ENCODE measurements at places on chromosomes 3 and 15.

- DNase-seq: no peak
Measured at GRCh38 chr15:70195171-70195570, 97.5 kb upstream of the TLE3 start.

GRCh38 chr3:172467170-172467824, 19.0 kb upstream of the GHSR start:
- no peak for DNase-seq

GRCh38 chr15:40498891-40499290, 28.1 kb downstream of the CHST14 start:
- no peak for DNase-seq

- DNase-seq: no peak
Measured at GRCh38 chr3:156416846-156417558, 137.9 kb downstream of the SSR3 start.

GRCh38 chr3:101758224-101758623, 20.8 kb upstream of the NXPE3 start:
- no peak for DNase-seq

GRCh38 chr3:30462721-30463470, 143.5 kb upstream of the TGFBR2 start:
- DNase-seq: no peak

GRCh38 chr3:194682694-194683310, 2.9 kb upstream of the FAM43A start:
- peak; percentile 33 for DNase-seq

GRCh38 chr3:184584464-184584891, 22.9 kb downstream of the EPHB3 start:
- no peak for DNase-seq

DNA sequence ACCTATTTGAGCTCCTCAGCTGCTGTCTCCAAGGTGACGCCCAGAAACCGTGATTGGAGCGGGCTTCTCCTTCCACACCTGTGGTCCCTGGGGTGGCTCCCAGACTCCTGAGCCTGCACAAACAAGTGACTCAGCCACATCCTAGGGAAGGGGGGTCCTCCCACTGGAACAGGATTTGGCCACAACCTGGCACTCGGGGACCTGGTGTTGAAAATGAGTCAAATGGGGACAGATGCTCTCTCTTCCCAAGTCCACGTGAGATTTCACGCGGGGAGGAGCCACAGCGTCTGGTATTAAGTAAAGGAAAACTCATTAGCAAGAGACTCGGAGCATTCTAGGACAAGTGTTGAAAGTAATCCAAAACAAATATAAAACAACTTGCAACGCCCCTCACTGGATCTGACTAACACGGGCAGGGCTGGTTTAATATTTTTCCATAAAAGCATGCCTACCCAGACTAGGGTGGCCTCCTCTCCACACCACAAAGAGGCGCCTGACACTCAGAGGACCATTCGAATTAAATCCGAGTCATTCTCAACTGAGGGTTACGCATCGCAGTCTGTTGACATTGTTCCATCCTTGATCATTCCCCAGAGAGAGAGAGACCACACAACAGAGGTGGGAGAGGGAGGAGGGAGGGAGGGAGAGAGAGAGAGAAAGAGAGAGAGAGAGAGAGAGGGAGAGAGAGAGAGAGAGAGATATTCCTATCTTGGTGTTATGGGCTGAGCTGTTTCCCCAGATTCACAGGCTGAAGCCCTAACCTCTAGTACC, 74.4 kb downstream of the MGLL start:
- DNase-seq: no peak

GRCh38 chr3:122793568-122794416, at the start of gene HSPBAP1:
Gene HSPBAP1 (minus strand): TSS chr3:122793831. CDS start chr3:122793680, 151 bp downstream.
- no peak for DNase-seq

GRCh38 chr3:145017959-145018358, 1046.3 kb downstream of the DIPK2A start:
- no peak for DNase-seq

- DNase-seq: no peak
Measured at GRCh38 chr3:157520485-157521150, 17.4 kb upstream of the VEPH1 start.

GRCh38 chr3:111069974-111070771, 1.4 kb upstream of the NECTIN3 start:
- no peak for DNase-seq

GRCh38 chr3:12253516-12254343, 35.1 kb upstream of the PPARG start:
- DNase-seq: no peak

- no peak for DNase-seq
Measured at GRCh38 chr3:177096615-177097014, 100.7 kb downstream of the TBL1XR1 start.

- peak; percentile 45 for DNase-seq
Measured at GRCh38 chr3:126528800-126529541, 5.0 kb downstream of the CHST13 start.

GRCh38 chr3:123449102-123449996, 459 bp upstream of the ADCY5 start:
- DNase-seq: no peak

DNA sequence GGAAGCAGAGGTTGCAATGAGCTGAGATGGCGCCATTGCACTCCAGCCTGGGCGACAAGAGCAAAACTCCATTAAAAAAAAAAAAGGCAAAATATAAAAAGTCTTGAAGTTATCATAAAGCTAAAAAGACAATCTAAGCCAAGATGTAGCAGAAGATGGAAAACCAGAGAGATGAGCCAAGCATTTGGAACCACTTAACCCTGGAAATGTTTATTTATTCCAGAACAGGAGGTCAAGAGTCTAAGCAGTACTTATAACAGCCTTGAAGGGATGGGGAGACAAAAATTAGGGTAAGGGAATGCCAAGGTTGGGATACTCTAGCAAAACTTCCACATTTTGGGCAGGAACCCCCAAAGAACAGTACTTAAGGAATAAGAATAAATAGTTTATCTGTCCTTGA, 30.1 kb downstream of the FAIM start:
- DNase-seq: no peak

DNA sequence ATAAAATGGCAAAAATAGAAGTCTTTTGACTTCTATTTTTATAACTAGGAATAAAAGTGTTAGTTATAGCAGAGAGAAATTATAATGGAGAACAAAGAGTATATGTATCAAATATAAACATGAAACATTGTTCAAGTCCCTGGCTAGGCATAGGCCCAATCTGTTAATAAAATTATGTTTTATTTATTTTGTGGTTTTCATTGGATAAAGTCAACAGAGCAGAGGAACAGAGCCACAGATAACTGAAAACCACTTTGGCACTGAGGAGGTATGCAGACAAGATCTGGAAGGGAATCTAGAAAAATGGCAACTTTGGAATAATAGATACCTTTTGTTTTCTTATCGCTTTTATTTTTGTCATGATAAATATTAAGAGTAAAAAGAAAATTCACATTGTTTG, 50.4 kb upstream of the ICE2 start:
- no peak for DNase-seq

DNA sequence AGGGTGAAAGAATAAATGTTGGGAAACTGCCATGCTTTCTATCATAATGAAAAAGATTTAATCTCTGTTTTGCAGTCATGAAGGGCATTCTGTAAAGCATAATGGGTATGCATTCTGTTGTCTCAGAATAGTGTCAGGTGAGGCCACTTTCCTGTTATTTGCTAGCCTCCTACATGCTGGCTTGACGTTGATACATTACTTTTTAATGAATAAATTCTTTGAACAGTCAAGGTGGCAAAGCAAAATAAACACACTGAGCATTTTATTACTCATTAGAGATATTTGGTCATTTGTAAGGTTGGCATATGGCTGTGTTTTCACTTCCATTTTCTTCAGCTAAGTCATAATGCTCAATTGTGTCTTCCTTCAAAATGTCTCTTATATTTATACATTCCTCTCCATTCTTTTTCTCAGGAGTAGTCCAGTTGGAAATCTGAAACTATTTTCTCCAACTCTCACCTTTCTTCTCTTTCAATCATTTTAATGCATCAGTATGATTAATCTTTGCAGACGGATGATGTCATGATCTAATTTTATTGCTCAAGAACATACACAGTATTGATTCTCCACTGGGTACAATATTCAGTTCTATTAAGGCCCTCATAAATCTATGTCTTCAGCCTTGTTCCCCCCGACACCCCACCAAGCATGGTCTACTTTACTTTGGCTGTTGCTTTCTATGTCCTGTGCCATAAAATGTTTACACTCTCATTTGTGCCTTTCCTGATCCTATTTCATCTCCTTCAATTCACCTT, 290.7 kb downstream of the GBE1 start:
- DNase-seq: no peak

DNA sequence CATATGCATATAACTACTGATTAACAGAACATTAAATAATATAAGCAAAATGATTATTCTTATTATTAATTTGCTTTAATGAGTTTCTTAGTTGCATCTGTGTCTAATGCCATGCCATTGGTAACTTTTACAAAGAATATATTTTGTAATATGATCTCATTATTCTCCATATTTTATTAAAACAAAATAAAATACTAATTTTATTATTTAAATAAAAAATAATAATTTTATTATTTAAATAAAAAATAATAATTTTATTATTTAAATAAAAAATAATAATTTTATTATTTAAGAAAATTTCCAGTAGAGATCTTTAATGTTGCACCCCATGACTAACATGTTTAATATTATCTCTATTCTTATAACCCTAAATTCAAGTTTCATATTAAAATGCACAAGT, 771.1 kb downstream of the NR2F2 start:
- no peak for DNase-seq

DNA sequence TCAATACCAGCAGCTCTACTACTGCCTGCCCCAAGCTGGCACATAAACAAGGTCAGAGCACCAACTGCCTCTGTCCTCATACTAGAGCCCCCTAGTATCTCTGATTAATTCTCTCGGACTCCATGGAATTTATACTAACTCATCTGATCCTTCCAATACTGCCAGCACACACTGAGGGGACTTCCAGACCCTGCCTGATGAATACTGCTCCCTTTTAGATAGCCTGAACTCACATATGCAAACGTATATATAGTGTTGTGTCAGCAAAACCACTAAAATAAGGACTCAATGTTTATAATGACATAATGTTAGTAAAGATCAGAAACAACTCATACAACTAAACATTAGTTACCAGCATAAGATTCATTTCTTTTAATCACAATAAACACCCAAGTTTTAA, 25.0 kb downstream of the CEP70 start:
- no peak for DNase-seq

DNA sequence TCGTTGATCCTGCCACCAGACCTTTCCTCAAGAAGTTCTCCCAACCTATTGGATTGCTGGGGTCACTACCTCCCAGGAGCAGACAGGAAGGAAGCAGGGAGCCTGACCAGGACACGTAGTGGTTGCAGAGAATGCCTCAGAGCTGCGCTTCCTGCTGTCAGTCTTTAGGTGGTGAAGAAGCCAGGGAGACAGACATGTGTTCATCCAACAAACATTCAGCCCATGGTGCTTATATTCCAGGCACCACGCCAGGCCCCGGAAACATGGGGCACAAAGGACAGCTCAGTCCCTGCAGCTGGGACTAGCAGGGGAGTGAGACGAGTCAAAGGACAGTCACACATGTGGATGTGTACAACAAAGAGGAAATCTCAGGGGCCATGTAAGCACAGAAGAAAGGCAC, 26.0 kb upstream of the CORO2B start:
- no peak for DNase-seq

- DNase-seq: no peak
Measured at GRCh38 chr3:24714436-24714835, 219.8 kb upstream of the THRB start.

DNA sequence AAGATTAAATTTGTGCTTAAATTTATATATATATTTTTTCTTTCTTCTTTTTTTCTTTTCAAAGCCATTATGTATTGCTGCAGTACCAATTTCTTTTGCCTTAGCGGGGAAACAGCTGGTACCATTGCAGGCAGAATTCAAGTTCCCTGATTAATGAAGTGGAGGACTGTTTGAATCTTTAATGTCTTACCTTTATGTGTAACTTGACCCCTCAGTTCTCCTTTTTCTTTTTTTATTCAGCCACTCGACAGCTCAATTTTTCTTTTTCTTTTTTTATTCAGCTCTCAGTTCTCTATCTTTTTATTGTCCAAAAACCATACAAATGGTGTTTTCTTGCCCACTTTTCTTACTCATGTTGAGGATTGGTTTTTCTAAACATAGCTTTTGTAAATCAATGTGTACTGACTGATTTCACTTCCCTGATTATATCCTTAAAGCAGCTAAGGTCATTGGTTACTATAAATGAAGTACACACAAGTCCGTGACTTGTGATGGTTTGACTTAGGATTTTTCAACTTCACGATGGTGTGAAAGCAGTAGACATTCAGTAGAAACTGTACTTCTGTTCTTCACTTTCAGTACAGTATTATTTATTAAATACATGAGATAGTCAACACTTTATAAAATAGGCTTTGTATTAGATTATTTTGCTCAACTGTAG, 22.8 kb downstream of the ATP2C1 start:
- DNase-seq: no peak

DNA sequence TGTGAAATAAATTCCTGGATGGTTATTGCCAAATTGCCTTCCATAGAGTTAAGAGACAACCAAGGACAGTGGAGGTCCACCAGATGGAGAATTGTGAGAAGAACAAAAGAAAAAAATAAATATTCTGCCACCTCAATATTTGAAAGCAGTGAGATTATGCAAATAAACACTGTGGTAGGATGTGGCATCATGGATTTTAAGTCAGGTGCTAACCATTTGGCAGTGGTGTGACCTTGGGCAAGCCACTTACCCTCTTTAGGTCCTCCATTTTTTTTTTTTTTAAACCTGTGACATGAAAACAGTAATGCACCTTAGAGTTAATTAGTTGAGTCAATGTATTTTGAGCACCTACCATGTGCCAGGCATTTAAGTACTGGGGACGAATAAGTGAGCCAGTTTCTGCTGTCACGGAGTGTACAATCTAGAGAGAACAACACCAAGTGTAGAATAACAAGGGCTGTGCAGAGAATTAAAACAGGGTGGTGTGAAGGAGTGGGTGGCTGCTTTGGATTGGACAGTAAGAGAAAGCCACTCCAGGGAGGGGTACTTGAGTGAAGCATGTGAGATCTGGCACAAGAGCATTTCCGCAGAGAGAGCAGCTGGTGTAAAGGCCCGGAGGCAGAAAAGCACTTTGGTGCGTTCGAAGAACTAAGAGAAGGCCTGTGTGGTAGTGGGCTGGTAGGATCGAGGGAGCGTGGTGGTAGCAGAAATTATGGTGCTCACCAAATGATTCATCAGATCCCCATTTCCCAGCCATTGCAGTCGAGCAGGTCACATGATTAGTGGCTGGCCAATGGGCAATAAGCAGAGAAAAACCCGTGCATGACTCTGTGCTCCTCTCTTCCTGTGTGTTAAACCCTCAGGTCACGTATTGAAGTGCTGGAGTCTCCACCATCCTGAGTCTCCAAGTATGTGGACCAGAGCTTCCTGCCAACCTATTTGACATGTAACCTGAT, 39.2 kb downstream of the CCK start:
- no peak for DNase-seq

DNA sequence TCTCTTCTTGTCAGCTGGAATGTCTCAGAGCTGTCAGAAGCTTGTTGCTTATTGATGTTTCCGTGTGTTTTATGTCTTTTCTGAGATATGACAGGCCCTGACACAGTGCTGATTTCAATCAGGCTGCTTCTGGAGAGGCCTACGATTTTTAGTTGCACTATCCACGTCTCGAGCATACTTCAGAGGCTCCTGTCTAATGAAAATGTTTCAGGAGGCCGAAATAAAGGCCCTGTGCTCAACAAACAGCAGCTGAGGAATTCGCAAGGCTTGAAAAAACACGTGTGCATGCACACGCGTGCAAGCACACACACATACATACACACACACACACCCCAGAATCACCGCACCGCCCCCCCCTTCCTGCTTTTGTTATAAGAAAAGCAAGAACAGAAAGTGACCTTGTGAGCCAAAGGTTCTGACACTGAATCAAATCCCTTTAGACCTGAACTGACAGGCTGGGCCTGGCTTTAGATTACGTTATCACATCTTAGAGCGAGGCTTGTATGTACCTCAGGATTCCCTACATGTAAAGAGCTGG, 296.6 kb downstream of the NR2F2 start:
- DNase-seq: no peak

Measured in SIG-M5 (cell line).